ENCODE measurements at places on chromosomes 6 and 20. TPM values are rescaled to one million over a fixed set of nuclear protein-coding genes. Genes with fewer than 3 reads are reported as not detected.

Gene FLRT3
- total RNA-seq, result 4.2 TPM

GRCh38 chr6:122428781-122429180 lies 29.3 kb downstream of the HSF2 start:
- DNase-seq, result no peak

GRCh38 chr6:137389150-137389704 lies 105.0 kb downstream of the OLIG3 start:
- no peak for DNase-seq

GRCh38 chr6:12941422-12941821 lies 224.9 kb downstream of the PHACTR1 start:
- DNase-seq, result no peak

DNA sequence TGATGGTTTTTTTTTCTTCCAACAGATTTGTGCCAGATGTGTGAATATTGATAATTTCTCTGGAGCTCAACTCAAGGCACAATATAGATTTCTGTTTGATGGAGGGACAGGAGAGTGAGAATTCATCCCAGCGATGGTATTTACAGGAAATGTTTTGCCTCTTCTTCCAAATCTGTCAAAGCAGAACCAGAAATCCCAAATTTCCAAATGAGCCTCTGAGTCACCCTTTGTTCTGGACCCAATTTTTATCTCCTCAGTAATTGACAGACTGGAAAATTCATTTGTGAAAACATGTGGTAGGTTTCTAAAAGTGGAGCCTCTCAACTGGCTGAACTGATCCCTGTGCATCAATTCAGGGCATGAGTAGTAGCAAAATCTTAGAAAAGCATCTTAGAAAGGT lies 223.2 kb upstream of the TSHZ2 start:
- no peak for DNase-seq

GRCh38 chr6:21599051-21599696 lies 5.6 kb downstream of the SOX4 start:
- no peak for DNase-seq

DNA sequence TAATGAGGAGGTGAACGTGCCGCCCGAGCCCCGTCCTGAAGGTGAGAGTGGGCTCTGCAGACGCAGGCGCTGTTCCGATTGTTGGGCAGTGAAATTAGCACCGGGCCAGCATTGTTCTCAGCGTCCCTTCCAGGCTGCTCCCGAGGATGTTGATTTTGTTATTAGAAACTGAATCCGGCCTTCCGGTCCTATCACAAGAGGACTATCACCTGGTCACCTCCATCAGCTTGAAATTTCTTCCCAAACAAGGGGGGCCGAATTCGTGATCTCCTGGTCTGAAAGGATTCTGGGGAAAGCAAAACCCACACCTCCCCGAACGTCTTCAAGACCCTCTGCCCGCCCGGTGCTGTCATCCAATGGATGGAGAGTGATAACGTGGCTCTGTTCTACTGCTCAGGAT lies 186.0 kb downstream of the TAF4 start:
- DNase-seq, result no peak
